Smooth muscle cell of trachea (primary cell): ENCODE measurements at places on chromosomes 3 and 15. TPM values are rescaled to one million over a fixed set of nuclear protein-coding genes. Genes with fewer than 3 reads are reported as not detected.

Gene TMEM266
- 0.29 and 0.66 TPM in 2 replicates for total RNA-seq

Gene IMP3
- 74.8 and 75.0 TPM in 2 replicates for total RNA-seq

Gene WNT5A
- total RNA-seq = 3.6 and 5.3 TPM in 2 replicates

Gene SLC22A14
- 0.15 TPM in 1 of 2 replicates, not detected in the other for total RNA-seq

Gene TF
- 0.17 TPM in 1 of 2 replicates, not detected in the other for total RNA-seq

Gene FGF12
- total RNA-seq = 0.17 TPM in 1 of 2 replicates, not detected in the other

Gene ANKRD63
- total RNA-seq = not detected in 2 replicates

Gene STRA6
- 0.29 and 0.83 TPM in 2 replicates for total RNA-seq

Gene SSUH2
- 0.17 TPM in 1 of 2 replicates, not detected in the other for total RNA-seq

Gene CD276
- 170 and 216 TPM in 2 replicates for total RNA-seq

Gene TRPM1
- not detected in 2 replicates for total RNA-seq

Gene CASR
- not detected in 2 replicates for total RNA-seq

Gene PLA2G4E
- total RNA-seq = under 0.01 TPM in 1 of 2 replicates, not detected in the other

Gene DHFR2
- total RNA-seq = 7.0 and 7.6 TPM in 2 replicates

Gene SEMA5B
- total RNA-seq = not detected in 2 replicates

Gene MAPKBP1
- 24.3 and 24.9 TPM in 2 replicates for total RNA-seq

Gene LMAN1L
- total RNA-seq = 0.15 TPM in 1 of 2 replicates, not detected in the other

Gene CYP1A1
- 1.3 TPM in 1 of 2 replicates, not detected in the other for total RNA-seq

Gene VPS8
- total RNA-seq = 74.3 and 76.7 TPM in 2 replicates

Gene OSTN
- 0.17 and 0.44 TPM in 2 replicates for total RNA-seq

Gene EHHADH
- 6.3 and 9.2 TPM in 2 replicates for total RNA-seq

Gene TMEM207
- total RNA-seq = not detected in 2 replicates

Gene ZNF502
- total RNA-seq = 3.6 and 6.0 TPM in 2 replicates

Gene DUOX1
- under 0.01 and 0.99 TPM in 2 replicates for total RNA-seq

Gene RASGRF1
- total RNA-seq = under 0.01 TPM in 1 of 2 replicates, not detected in the other

Gene CLDN18
- total RNA-seq = under 0.01 TPM in 1 of 2 replicates, not detected in the other

Gene STRIT1
- total RNA-seq = not detected in 2 replicates

Gene TJP1
- total RNA-seq = 43.8 and 61.7 TPM in 2 replicates

Gene TGM4
- total RNA-seq = not detected in 2 replicates
